ENCODE measurements at places on chromosomes 5 and 9. TPM values are rescaled to one million over a fixed set of nuclear protein-coding genes. Genes with fewer than 3 reads are reported as not detected.

- peaks cover 13% of the 10 kb centered on the region for H3K36me3 ChIP-seq
- peaks cover 29% of the 10 kb centered on the region for H3K4me1 ChIP-seq
- DNase-seq, result no peak
- no peaks in the 10 kb centered on the region for H3K27me3 ChIP-seq
- peak overlapping the region; percentile 86 for H3K27ac ChIP-seq
- H3K4me3 ChIP-seq, result no peak overlapping the region
These were observed 81.7 kb downstream of the DOCK8 start for GRCh38 chr9:296411-296810.

DNA sequence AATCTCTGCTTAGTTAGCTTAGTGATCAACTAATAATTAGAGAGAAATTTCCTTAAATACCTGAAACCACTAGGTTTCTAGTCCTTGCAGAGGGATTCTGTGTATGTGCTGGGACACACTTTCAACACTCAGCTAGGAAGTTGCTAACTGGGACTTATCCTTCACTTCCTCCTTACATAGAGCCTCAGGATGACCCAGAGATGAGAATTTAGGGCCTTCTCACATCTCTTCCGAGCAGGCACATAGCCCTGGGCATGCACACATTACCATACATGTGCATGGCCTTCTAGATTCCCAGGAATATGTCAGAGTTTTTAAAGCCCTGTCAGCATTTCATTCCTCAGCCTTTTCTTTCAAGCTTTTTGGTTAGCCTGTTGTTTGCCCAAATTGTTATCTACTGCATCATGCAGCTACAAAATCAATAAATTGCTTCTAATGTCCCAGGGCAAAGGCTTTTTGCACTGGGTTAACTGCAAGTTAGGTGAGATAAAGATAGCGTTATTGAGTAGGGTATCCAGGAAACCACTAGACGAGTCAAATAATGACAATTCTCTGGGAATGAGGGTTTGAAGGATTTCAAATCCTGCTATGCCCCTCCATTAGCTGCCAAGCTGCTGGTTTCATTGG, 22.0 kb upstream of the CDK20 start:
- no peaks in the 10 kb centered on the region for H3K4me1 ChIP-seq
- DNase-seq, result no peak
- no peak overlapping the region for H3K4me3 ChIP-seq
- H3K27me3 ChIP-seq, result peaks cover 40% of the 10 kb centered on the region
- H3K36me3 ChIP-seq, result no peaks in the 10 kb centered on the region
- H3K27ac ChIP-seq, result no peak overlapping the region

GRCh38 chr5:93161661-93162654, 419.1 kb downstream of the NR2F1-AS1 start:
- H3K27ac ChIP-seq, result no peak overlapping the region
- no peak for DNase-seq
- H3K27me3 ChIP-seq, result no peaks in the 10 kb centered on the region
- no peaks in the 10 kb centered on the region for H3K4me1 ChIP-seq
- no peaks in the 10 kb centered on the region for H3K36me3 ChIP-seq
- H3K4me3 ChIP-seq, result no peak overlapping the region

DNA sequence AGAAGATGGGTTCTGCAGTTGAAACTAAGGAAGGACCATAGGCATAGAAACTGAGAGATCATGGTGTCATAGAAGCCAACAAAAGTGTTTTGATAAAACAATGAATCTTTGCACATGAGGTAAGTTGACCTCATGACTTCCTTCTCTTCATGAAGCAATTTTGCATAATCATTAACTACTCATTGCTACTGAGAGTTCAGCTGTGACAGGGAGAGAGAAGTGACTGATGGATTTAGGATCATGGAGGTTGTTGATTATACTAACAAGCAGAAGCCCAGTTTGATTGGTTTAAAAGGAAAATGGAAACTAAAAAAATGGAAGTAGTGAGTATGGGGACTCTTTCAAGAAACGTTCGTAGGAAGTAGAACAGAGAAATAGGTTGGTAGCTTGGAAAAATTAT, 51.2 kb downstream of the PARP8 start:
- no peak overlapping the region for H3K4me3 ChIP-seq
- H3K27ac ChIP-seq, result peak overlapping the region; percentile 0
- H3K27me3 ChIP-seq, result no peaks in the 10 kb centered on the region
- no peak for DNase-seq
- peaks cover 70% of the 10 kb centered on the region for H3K4me1 ChIP-seq

DNA sequence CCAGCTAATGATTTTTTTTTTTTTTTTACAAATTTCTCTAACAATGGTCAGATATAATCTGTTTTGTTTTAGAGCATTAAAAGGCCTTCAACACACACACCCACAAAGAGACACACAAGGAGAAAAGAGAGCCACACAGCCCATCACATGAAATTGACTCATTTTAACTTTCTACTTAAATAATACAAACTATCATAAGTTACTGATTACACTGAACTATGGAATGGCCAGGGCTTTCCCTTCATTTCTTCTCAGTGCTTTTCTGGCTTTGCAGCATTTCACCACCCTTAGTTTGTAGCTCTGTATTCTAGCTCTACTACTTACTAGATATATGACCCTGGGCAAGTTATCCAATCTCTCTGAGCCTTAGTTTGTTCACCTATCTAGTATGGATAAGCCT, 13.2 kb downstream of the REEP5 start:
- no peaks in the 10 kb centered on the region for H3K27me3 ChIP-seq
- H3K36me3 ChIP-seq, result no peaks in the 10 kb centered on the region
- H3K4me3 ChIP-seq, result no peak overlapping the region
- H3K27ac ChIP-seq, result peak overlapping the region; percentile 93
- no peak for DNase-seq
- peaks cover 35% of the 10 kb centered on the region for H3K4me1 ChIP-seq

DNA sequence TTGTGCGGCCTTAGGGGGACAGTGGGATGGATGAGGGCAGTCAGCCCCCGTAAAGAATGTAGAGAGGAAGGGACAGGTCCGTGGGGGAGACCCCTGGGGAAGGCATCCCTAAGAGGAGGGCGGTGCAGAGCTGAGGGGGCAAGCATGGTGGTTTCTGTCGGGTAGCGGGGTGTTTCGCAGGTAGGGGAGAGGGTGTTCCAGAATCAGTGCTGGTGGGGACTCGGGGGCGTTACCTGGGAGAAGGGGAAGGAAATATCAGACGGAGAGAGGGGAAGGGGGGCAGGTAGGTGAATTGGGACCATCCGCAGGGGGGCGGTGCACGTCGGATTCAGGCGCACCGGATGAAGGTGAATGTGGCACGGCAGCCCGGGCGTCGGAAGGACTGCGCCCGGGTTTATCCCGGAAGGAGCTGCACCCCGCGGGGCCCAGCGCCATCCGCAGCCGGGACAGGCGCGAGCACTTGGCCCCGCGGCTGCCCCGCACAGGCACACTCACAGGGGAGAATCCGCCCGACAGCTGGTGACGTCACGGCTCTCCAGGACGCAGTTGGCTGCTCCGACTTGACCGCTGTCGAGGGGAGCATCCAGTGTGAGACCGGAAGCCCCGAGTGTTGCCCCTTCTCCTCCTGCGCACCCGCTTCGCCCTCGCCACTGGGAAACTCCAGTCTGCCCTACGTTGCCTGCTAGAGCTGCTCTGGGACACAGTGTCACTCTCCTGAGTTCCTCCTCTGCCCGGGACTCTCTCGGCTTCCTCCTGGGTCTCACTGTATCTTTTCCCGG, 1.3 kb downstream of the CD72 start:
- H3K27ac ChIP-seq, result peak overlapping the region; percentile 94
- H3K4me1 ChIP-seq, result peaks cover 52% of the 10 kb centered on the region
- peaks cover 2% of the 10 kb centered on the region for H3K36me3 ChIP-seq
- DNase-seq, result peak; percentile 36
- H3K4me3 ChIP-seq, result peak overlapping the region; percentile 92
- H3K27me3 ChIP-seq, result no peaks in the 10 kb centered on the region

GRCh38 chr5:81909677-81910076, 62.1 kb upstream of the ATG10 start:
- H3K27ac ChIP-seq, result no peak overlapping the region
- H3K27me3 ChIP-seq, result no peaks in the 10 kb centered on the region
- H3K4me1 ChIP-seq, result no peaks in the 10 kb centered on the region
- H3K4me3 ChIP-seq, result no peak overlapping the region
- no peaks in the 10 kb centered on the region for H3K36me3 ChIP-seq

DNA sequence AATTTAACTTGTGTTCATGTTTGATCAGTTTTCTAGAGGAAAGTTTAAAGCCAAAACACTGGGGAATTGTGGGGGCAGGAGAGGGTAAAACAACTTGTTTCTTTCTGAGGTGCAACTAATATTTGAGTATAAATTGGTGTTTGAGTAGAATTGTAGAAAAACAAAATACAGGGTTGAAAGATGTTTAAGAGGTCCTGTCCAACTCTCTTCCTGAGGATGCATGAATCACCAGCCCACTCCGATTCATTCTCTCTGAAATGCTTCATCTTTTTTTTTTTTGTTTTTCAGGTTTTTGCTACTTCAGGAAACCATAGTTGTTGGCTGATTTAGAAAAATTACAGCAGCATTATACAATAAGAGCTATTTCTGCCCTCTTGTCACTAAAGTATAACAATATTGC, 42.4 kb upstream of the TMC1 start:
- no peak overlapping the region for H3K27ac ChIP-seq
- H3K4me1 ChIP-seq, result peaks cover 20% of the 10 kb centered on the region
- no peaks in the 10 kb centered on the region for H3K27me3 ChIP-seq
- DNase-seq, result no peak
- H3K4me3 ChIP-seq, result peak overlapping the region; percentile 61

- no peak overlapping the region for H3K4me3 ChIP-seq
- no peak for DNase-seq
- H3K4me1 ChIP-seq, result no peaks in the 10 kb centered on the region
- H3K27me3 ChIP-seq, result no peaks in the 10 kb centered on the region
- no peaks in the 10 kb centered on the region for H3K36me3 ChIP-seq
- H3K27ac ChIP-seq, result no peak overlapping the region
These were observed 220.6 kb upstream of the TRIM32 start for GRCh38 chr9:116466271-116467235.

DNA sequence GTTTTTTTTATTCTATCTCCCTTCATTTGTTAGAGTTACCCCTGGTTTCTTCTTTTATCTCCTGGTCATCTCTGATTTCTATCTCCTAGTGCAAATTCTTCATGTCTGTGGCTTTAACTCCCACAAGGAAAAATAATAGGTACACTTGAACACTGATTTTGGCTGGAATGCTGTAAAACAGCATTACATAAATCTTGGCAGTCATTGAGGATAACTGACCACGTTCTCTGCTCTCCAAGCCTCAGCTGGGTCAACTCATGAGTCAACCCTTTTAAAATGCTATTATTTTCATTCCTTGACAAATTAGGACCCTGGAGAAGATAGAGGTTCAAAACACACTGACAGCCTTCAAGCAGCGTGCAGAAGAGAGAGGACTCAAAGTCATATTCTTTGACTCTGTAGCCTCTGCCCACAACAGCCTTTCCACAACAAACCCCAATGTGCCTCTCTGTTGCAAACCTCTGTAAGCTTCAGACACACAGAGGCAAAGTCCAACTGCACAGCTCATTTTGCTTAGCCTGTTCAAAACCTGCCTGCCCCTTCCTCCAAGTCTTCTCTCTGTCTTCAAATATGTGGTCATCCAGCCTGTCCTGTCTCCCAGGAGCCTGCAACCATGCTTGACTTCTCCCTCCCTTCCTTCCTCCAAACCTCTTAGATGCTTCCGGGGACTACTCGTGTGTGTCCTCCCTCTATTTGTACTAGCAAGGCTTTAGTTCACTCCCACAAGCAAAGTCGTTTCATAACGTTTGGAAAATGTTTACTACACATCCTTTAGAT, 398.4 kb downstream of the MED10 start:
- peaks cover 9% of the 10 kb centered on the region for H3K27me3 ChIP-seq
- no peaks in the 10 kb centered on the region for H3K4me1 ChIP-seq
- no peak overlapping the region for H3K27ac ChIP-seq
- DNase-seq, result no peak
- H3K4me3 ChIP-seq, result no peak overlapping the region

The BAAT gene
- total RNA-seq, result not detected

The FBXL7 gene
- not detected for total RNA-seq

The FOXD4L3 gene
- total RNA-seq, result not detected

The GARNL3 gene
- 2.0 TPM for total RNA-seq

The ZNF618 gene
- 1.7 TPM for total RNA-seq

The LECT2 gene
- not detected for total RNA-seq

The FREM1 gene
- total RNA-seq, result not detected

The IFNK gene
- total RNA-seq, result not detected
